NB4 (cell line): ENCODE measurements at places on chromosomes 2 and 18.

DNA sequence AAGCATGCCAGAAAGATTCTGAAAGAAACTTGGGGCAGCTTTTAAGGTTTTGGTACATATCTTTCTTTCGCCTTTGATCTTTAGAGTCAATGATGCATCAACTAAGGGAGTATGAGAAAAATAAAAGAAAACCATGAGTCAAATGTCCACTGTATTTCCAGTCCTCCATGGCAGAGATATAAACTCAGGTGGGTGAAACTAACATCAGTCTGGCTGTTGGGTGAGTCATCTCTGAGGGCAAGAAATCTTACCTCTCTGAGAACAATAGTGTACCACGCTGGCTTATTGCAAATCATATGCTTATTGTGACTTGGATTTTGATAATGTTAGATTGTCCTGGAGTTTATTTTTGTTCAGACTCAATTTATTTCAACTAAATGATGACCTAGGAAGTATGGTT, 521.0 kb downstream of the PLCL1 start:
- DNase-seq: no peak

GRCh38 chr2:239154971-239155805, 245.6 kb downstream of the HDAC4 start:
- DNase-seq: no peak

- DNase-seq: no peak
Measured at GRCh38 chr18:25495606-25496005, 143.6 kb upstream of the ZNF521 start.

GRCh38 chr2:9060819-9061218, 57.3 kb upstream of the MBOAT2 start:
- DNase-seq: no peak

DNA sequence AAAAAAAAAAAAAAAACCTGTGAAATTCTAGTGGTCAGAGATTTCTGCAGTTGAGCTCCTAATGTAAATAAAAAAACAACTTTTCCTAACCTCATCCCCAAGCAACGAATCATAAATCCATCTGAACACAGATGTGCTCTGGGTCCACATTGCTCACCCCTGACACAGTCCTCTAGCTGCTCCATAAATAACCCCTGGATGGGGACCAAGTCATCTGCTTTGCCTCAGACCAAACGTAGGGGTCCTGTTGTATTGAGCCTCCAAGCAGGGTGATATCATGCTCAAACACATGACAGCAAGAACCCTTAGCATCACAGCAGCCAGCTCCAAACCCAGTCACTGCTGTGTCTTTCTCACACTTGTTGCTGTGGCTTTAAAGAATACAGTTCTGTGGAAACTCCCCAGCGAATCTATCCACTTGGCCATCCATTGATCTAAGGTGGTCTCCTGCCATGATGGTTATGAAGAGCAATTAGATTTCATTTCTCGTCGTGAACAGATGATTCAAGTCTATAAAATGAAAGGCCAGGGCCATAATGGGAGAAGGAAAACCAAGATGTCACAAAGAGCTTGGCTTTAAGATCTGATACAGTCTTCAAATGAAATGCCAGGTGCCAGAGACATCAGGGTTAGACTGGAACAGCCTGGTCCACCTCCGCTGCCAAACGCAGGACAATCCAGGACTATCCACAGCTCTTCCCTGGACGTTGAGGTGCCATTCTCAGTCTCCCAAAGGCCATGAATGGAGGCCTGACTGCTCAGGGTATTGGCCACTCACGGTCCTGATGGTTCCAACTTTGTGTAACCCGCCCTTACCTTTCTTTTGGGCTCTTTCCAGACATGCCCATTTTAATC, 39.0 kb downstream of the TBC1D8 start:
- DNase-seq: peak; percentile 29

GRCh38 chr2:31533036-31533435, 47.7 kb downstream of the SRD5A2 start:
- DNase-seq: no peak

DNA sequence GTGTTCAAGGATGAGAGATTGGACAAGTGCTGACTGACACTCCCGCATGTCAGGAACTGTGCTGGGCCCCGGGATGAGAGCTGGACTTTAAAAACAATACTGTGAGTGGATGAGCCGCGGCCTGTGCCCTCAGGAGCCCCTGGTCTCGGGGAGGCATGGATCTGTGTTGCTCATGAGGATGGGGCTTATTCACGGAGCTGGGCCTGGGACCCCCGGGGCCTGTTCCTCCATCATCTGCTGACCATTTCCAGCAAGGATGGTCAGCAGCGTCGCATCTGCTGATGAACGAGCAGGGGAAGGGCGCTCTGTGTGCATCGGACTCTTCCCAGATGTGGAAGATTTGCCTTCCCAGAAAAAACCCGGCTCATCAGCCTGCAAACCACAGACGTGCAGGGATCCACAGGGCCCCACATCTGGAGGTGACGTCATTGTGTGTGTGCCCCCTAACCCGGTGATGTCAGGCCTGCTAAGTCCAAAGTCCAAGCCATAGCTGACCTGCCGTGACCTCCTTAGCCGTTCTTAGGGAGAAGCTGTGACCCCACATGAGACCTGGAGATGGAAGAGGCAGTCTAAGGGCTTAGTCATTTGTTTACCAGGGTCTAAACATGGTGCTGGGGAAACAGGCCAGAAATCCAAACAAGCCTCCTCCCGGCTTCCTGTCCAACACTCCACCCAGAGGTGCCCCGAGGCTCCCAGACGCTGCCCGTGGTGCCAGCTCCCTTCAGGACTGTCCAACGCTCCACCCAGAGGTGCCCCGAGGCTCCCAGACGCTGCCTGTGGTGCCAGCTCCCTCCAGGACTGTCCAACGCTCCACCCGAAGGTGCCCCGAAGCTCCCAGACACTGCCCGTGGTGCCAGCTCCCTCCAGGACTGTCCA, 143.9 kb downstream of the PXDN start:
- no peak for DNase-seq

DNA sequence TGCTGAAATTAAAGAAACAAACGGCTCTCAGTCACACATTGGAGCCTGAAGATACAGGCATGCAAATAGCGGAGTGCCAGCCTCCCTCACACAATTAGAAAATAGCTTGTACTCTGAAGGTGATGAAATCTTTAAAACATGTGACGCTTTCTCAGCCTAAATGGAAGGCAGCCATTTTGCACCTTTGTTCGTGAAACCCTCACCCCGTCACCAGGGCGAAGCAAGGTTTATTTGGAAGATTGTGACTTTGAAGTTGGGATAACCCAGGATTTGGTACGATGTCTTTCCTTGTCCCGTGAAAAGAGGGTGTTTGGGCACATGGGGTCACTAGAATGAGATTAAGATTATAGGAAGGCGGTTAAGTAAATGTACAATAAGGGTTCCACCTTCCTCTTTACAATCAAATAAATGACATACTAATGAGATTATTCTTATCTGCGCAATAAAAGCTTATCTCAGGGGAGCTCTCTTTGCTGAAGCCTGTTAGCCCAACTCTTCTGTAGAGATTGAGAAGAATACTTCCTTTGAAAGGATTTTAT, 4.2 kb downstream of the SH3BP4 start:
- no peak for DNase-seq

DNA sequence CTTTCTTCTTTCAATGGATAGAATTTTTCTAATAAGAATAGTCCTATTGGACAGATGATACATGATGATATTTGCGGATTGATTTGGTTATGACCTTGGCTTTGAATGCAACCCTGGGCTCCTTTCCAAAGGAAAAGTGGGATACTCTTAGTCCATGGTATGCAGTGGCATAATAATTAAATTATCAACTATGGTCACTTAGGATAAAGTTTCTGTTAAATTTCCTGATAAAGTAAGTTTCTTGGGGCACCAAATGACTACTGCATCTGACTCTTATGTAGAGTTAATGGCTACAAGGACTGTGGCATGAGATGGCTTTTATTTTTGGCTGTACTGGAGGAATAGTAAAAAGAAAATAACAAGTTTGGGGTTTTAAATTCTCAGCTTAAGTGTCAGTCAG, 126.7 kb downstream of the QPCT start:
- DNase-seq: no peak

DNA sequence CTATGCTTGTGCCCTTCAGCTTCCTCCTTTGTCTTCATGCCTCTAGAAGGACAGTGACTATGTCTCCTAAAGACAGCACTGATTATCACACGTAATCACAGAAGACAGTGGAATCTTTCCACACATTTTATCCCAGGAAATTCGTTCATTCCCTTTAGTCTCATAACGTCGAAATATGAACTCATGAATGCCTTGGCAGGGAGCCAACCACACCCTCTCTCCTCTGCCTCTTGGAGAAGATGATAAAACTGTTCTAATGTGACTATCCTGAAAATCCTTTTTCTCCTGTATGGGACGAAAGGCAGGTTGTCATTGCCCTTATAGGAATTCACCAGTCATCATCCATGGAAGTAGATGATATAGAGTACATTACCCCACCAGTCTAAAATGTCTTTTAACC, 726.6 kb upstream of the FANCL start:
- no peak for DNase-seq

- peak; percentile 40 for DNase-seq
Measured at GRCh38 chr2:62229082-62229605, 33.2 kb downstream of the B3GNT2 start.

DNA sequence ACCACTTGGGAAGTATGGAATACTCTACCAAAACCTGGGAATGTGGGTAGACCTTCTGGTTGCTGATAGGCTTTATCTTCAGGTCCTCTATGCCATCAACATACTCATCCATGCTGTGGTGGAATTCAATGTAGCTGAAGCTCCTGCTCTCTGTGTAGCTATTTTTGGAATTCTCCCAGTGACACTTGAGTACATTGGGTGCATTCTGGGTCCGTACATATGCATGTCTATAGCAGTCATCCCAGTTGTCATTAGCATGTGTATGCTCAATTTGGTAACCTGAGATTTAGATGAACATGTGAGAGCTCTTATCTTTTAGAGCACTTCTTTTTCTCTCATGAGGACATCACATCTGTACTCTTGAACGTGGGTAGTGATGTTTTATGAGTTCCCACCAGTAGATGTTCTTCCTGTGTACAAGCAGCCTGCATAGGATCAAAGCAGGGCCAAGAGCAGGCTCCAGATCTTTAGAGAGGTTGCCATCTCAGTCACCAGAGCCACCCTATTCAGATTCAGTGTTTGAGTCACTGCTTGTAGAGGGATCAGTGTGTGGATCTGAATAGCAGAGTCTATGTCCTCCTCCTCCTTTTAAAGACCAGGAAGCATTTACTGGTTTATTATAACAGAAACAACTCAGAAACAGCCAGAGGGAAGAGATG, 65.9 kb downstream of the MGAT5 start:
- peak; percentile 30 for DNase-seq

DNA sequence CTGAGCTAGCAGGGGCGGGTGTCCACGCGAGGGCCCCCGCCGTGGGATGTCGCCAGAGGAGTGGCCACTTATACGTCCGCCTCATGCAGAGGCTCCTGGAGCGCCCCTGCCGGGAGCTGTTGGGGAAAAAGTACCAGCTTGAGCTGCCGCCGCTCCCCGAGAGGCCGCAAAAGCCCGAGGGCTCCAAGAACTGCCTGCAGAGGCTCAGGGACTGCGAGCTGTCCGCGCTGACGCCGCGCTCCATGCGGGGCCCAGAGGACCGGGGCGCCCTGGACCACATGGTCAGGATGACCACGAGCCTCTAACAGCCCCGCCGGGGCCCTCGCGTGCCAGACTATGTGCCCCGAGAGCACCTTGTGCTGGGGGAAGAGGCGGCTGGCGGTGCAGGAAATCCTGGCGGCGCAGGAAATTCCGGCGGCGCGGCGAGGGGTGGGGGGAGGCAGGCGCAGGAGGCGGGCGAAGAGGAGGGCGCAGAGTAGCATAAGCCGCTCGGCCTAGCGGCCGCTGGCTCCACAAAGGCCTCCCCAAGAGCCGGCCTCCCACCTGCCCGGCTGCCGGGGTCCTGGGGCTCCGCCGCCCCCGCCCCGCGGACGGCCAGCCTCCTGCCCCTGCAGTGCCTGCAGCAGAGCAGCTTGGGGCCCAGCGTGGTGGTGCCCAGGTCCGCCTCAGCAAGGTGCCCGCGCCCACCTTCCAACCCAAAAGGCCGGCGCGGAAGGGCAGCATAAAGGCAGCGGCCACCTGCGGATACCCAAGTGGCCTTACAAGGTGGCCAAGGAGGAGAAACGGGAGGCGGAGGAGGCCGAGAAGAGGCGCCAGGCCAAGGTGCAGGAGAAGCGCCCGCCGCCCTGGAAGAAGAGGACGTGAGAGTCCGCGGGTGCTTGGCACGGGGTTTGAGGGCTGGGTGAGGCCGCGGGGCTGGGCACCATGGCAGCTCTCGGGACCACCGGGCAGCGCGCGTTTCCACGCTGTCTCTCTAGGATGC, 42.1 kb upstream of the TRIM43B start:
- DNase-seq: no peak

DNA sequence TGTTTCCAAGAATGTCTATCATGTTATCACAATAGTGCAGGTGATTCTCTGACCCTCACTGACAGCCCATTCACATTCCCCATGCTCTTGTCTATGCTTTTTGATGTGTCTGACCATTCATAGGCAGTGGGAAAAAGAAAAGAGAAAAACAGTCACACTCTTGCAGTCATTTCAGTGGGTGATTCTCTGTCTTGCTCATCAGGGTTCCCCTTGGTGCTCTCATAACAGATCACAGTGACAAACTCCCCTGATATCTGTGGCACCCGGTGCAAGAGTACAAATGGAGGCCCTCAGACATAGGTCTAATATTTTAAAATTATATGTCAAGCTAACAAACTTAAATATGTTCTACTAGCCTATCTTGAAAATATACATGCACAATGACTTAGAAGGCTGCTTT, 72.7 kb upstream of the PPP1CB start:
- no peak for DNase-seq

- no peak for DNase-seq
Measured at GRCh38 chr2:238247841-238248453, 8.1 kb upstream of the HES6 start.

DNA sequence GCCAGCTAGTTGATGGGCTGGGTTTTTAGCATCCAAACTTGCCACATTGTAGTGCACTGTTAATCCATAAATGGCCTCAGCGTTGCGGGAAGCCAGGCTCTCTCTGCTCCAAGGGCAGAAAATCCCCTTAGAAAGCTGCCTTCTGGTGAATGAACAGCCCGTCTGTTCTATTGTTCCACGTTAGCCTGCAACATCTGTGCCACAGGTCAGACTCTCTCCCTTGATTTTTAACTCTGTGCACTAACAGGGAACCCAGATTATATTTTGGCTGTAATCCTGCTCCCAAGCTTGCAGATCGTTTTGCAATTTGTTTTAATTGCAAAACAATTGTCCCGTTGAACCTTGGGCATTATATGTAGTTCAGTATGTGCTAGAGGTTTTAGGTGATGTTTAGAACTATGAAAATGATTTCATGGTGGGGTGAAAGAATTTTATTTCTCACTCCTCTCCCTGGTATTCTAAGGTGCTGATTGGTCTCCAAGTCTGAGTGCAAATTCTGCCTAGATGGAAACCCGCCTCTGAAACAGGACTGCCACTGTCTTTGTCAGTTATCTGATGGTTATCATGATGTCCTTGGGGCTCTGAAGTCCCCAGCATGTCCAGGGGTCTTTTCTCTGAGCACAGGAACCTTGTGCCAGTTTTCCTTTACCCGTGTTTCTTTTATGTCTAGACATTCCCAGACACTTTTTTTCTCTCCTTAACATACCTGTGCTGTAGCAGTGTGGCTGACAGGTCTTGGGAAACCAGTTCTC, 106.6 kb downstream of the MAP4K4 start:
- DNase-seq: no peak
